ENCODE measurements at places on chromosomes 12 and 14.

GRCh38 chr12:43676183-43676813 is 82.3 kb downstream of the PUS7L start:
- DNase-seq: peak; percentile 33

GRCh38 chr12:18992336-18992735 is 137.2 kb upstream of the PLEKHA5 start:
- no peak for DNase-seq

- DNase-seq: no peak
These were observed 168.5 kb downstream of the NAV3 start for GRCh38 chr12:77999074-77999715.

DNA sequence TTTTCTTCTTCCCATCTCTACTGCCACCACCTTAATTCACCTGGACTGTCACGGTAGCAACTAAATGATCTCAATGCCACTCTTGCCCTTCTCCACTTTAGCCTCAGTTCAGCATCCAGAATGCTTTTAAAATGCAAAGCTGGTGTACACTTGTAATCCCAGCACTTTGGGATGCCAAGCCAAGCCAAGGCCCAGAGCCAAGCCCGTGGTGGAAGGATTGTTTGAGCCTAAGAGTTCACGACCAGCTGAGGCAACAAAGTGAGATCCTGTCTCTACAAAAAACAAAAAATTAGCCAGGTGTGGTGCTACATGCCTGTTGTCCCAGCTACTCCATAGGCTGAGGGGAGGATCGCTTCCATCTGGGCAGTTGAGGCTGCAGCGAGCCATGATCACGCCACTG is 5.9 kb downstream of the CIPC start:
- no peak for DNase-seq

DNA sequence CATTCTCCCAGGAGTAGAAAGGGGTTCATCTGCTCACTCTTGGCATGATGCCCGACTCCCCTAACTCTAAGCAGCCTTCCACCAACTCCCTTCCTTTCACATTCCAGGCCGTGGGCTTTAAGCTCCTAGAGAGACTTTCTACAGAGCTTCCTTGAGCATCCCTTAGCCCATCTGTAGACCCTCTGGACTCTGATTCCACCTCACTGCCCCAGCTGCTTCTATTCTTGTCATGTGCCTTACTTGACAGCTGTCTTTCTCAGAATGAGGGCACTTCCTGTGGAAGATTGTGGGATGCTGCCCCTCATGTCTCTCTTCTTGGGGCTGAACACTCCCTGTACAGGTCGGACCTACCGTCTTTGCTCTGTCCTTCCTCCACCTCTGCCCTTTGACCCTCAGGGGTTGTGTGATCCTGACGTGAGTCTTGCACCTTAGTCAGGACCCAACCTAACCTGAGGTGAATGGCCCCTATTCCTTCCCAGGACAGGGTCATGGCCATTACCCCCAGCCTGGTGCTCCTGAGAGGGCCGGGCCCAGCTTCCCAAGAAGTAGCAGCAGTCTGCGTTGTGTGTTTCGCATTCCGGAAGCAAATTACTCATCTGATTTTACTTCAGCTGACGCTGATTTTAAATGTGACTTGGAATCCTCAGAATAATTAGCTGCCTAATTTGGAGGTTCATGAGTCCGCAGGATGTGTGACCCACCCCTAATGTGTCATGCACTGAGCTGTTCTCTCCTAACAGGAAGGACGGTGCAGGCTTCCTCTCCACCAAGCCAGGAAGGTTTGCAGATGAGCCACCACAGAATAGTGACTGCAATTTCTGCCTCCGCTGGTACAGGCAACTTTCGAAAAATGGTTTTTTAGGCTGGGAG is 2.7 kb upstream of the GALNT6 start:
- DNase-seq: peak; percentile 79

- DNase-seq: peak; percentile 77
These were observed 426.5 kb upstream of the OR4E1 start for GRCh38 chr14:22099942-22100763.

GRCh38 chr14:96279564-96279963 is 23.6 kb downstream of the BDKRB1 start:
- no peak for DNase-seq

DNA sequence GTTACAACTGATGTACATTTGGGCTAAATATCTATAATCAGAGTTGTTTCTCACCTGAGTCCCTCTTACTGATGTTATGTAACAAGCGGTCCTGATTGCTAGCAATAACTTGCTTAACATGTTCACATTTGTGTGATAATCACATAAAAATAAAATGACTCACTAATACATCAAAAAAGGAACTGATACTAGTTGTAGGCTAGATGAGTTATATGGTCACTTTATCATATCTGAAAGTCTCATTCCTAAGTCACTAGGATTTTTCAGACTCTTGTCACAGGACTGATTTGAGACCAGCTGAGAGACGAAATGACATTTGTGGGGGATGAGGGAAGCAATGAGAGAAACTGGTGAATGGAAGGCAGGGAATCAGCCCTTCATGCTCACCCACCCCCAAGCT is 34.3 kb downstream of the NKX2-1 start:
- DNase-seq: no peak

- DNase-seq: no peak
These were observed 371.7 kb downstream of the RGS6 start for GRCh38 chr14:72303930-72304329.

- DNase-seq: no peak
These were observed 227.7 kb downstream of the SLC16A7 start for GRCh38 chr12:59823567-59823966.

- DNase-seq: no peak
These were observed 48.4 kb upstream of the SYT10 start for GRCh38 chr12:33488036-33488435.

GRCh38 chr12:124428792-124429281 is 133.9 kb downstream of the RFLNA start:
- no peak for DNase-seq

- peak; percentile 50 for DNase-seq
These were observed 129.8 kb downstream of the TMX1 start for GRCh38 chr14:51369814-51370213.

- no peak for DNase-seq
These were observed 96.9 kb upstream of the FGD4 start for GRCh38 chr12:32302218-32303173.
